ENCODE measurements at places on chromosomes 12 and 14.

DNA sequence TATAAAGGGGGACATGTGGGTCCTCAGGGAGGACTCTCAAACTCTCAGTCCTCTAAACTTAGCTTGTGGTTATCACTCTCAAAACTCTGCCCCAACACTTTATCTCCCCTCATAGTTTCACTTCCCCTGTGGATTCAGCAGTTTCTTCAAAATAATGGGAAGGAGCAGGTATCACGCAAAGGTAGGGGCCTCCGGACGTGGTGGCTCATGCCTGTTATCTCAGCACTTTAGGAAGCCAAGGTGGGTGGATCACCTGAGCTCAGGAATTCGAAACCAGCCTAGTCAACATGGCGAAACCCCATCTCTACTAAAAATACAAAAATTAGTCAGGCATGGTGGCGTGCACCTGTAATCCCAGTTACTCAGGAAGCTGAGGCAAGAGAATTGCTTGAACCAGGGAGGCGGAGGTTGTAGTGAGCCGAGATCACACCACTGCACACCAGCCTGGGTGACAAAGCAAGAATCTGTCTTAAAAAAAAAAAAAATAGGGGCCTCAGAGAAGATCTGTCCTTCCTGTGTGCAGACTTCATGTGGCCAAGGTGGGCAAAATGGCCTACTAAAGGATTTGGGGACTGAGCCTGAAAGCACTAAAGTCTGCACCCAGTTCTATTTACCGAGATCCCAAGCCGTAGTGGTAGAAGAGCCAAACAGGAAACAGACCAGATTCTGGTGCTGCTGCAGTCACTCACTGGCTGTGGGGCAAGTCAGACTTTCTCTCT lies 6.4 kb downstream of the ITGB7 start:
- DNase-seq: no peak

- no peak for DNase-seq
Observed at GRCh38 chr12:1872448-1872847, 46.0 kb downstream of the CACNA2D4 start.

- no peak for DNase-seq
Observed at GRCh38 chr14:77055306-77055705, 26.8 kb upstream of the IRF2BPL start.

DNA sequence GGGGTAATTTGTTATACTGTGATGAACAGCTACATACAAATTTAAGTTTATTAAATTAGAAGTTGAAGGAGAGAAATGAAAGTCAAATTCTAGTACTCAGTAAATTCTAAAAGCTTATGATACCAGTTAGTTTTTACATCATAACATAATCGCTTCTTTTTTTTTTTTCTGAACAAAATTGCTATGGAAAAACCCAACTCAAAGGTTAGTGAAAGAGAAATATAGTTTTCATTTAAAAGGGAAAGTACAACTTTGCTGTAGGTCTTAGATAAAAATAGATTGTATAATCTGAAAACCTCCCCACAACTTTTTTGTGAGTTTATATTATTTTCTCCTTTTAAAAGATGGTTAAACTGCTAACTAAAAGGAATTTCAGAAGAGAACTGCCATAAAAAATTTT lies 53.7 kb upstream of the LRRK2 start:
- DNase-seq: no peak
